Dermis blood vessel endothelial cell (primary cell): ENCODE measurements at places on chromosomes 7 and 10. TPM values are rescaled to one million over a fixed set of nuclear protein-coding genes. Genes with fewer than 3 reads are reported as not detected.

DNA sequence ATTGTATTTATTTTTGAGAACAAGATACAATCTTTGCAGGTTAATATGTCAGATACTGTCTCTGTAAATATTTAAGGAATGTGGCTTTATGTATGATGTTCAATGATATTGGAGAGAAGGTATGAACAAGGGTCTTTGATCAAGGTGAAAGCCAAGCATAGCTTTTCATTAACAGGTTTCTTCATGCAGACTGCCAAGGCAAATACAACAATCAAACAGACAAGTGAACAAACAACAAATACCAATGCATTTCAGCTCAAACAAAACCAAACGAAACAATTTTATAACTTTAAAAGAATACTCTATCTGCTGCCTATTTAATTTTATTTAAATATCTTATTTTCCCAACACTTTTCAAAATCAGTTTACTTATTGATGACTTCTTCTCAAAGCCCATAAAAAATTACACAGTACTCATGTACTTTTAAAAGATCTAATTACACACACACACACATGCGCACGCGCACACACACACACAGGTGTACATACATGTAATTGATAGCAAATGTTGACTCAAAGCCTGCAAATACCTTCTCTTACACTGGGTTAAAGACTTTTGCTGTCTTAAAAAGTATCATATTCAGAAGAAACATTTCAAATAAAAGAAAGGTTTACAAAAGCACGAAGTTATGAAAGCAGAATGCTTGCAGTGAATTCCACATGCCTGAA, 201.1 kb upstream of the CCDC6 start:
- no peak for DNase-seq

DNA sequence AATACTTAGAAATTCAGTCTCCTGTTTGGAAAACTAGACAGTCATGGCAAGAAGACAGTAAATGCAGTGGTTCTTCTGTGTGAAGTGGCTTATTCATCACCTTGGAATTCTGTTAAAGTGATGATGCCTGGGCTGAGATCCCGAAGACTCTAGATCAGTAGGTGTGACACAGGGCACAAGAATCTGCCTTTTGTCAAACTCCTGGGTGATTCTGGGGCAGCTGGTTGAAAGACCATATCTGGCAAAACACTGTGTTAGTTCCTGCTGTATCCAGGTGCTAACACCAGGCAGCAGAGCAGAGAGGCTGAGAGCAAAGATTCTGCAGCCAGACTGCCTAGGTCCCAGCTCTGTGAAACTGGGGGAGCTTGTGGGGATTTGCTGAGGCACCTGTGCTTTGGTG, 26.5 kb downstream of the MRC1 start:
- peak; percentile 56 for DNase-seq

DNA sequence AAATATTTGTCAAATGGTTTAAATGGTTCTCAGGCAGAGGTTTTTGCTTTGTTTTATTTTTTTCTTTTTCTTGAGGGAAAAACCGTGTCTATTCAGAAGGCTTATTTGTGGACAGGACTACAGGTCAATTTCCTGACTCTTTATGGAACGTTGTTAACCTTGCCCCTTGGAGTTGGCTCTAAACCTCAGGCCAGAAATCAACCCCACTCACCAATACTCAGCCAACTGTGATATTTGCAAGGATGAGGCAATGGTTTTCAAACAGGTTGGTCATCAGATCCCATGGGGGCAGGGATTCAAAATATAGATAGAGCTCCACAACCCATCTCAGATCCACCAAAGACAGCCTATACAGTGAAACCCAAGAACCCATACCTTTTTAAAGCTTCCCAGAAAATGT, 10.2 kb downstream of the PDLIM1 start:
- DNase-seq: peak; percentile 39

GRCh38 chr10:110175406-110175805, 32.0 kb upstream of the MXI1 start:
- DNase-seq: no peak

DNA sequence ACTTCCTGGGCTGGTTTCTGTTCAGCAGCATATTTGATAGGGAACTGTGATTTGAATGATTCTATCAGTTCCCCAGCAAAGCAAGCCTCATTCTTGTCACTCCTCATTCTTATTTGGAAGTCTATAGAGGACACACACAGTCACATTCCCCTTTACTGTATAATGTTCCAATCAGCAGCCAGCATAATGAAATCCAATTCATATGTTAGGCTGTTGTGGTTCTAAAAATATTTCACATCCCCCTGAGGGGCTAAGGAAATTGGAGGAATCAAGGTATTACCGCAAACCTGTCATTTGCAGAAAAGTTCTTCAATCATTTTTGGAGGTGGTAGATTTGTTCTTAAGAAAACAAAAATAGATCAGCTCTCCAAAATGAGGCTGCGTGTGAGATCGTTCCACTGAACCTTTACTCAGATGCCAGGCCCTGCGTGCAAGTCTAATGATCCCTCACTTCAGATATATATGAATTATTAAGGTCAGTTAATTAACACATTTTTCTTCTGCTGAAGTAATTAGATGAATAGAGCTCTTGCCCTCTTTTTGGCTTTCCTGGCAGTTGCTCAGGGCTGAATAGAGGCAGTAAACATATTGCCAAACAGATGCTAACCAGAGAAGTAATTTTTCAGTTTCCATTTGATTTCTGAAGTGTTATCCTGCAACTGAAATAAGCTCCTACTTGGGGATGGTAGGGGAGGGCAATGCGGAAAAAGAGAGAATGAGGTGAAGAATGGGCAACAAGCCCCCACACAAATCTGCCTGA, 31.8 kb downstream of the LSMEM1 start:
- no peak for DNase-seq

- peak; percentile 43 for DNase-seq
Observed at GRCh38 chr7:55641811-55642210, 69.5 kb upstream of the VOPP1 start.

DNA sequence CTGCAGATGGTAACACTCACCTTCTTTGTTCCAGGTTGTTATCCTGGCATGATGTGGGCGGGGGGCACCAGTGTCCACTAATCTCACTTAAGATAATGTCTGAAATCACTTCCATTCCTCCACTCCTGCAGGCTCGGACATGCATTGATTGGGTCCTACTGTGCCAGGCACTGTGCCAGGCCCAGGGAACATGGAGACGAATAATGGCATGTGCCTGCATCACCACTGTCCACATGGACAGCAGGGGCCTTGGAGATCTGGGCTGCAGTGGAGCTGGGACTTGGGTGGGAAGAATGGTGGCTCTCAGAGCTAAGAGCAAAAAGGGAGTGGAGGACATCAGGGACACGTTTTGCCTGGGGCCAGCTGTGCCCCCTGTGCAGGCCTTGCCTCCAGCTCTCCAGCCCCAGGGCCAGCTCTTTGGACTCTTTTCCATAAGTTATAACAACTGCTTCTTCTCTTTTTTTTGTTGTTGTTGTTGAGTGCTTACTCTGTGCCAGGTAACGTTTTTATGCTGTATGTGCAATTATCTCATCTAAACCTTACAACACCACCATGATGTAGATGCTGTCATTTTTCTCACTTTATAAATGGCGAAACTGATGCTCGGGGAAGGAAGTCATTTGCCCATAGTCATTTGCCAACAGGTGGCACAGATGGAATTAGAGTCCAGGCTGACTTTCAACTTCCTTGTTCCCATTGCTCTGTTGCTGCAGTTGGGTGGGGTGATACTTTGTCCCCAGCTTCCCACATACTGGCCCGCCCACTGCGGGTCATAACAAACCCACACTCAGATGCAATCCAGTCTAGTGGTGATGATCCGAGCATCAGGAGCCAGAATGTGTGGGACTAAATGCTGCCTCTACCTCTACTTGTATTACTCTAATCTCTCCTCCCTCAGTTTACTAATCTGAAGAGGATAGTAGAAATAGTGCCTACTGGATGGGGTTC, 19.1 kb downstream of the PLPP4 start:
- no peak for DNase-seq

GRCh38 chr7:23472956-23473843, 2.9 kb upstream of the IGF2BP3 start:
- peak; percentile 16 for DNase-seq

DNA sequence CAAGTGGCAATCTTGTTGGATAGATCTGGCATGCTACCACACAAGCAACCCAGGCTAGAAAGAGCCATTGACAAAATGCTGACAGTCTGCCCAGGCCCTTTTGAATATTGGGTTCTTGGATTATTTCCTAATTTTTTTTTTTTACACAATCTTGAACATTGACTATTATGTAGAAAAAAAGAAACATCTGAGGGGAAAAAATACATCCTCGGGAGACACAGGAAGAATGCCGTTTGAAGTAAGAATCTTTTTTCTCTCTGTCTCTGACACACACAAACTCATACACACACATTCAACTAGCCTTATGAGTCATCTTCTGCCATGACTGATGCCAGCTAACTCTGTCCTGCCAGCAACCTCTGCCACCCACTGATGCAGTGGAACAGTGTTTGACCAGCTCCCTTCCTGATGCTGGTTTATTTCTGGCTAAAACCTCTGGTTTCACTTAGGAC, 47.2 kb downstream of the SORBS1 start:
- peak; percentile 71 for DNase-seq

DNA sequence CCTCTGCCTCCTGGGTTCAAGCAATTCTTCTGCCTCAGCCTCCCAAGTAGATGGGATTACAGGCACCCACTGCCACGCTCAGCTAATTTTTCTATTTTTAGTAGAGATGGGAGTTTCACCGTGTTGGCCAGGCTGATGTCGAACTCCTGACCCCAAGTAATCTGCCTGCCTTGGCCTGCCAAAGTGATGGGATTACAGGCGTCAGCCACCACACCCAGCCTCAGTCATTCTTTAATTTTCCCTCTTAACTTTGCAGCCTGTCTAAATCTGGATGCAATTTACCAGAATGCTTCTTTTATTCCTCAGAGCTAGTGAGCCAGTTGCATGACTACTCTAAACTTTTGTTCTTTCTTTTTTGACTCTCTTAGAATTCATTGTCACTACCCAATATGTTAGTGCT, 90.5 kb upstream of the CSTF2T start:
- DNase-seq: no peak

DNA sequence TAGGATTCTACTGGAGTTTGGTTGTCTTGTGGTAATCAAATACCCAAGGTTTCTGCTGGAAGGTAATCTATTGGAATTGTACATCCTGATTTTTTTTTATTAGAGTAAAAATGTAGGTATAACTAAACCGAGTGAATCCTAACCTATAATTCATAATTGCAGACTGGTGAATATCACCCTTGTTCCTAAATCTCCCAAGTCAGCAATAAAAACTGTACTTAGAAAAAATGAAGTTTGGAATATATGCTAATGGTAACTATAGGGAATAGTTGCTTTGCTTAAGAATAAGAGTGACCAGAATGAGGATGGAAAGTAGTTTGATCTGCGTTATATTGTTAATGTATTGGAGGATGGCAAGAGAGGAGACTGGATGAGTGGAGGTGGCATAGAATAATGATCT, 10.7 kb upstream of the FZD8 start:
- no peak for DNase-seq

DNA sequence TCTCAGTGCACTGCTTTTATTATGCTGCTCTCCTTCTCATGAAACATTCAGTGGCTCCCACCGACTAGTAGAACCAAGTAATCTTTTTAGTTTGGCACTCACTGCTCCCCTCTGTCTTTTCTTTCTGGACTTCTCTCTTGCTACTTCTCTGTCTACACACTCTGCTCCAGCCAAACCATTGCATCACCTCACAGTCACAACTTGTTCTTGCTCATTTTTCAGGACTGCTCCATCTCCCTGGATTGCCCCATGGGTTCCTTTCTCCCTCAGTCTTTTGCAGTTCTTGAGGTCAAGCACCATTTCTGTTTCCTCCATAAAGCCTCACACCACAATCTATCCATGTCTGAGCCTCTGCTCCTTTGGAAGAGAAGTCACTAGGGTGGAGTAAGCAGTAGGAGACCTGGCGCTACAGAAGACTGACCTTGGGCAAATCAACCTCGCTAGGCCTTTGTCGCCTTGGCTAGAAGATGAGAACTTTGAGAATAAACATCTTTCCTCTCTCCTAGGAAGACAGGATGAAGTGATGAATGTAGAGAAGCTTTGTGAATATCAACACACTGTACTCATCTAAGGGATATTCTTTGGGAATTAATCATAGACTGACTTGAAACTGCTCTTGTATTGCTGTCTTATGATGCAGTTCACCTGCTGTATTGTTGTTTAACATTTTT, 186.2 kb downstream of the LRMDA start:
- no peak for DNase-seq

DNA sequence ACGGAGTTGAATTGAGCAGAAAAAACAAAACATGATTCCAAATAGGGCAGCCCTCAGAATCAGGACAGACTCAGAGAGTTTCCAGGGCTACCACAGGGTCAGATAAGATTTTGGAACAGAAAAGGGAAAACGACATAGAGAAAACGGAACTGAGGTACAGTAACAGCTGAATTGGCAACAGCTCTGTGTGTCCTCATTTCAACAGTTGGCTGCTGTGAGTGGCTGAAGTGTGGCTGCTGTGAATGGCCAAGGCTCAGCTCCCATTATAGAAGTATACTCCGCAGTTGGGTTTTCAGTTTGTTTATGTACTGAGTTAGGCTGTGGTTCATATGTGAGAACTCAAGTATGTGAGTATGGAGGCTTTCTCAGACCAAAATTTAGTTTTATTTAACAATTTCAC, 32.0 kb downstream of the ANTXRL start:
- no peak for DNase-seq

DNA sequence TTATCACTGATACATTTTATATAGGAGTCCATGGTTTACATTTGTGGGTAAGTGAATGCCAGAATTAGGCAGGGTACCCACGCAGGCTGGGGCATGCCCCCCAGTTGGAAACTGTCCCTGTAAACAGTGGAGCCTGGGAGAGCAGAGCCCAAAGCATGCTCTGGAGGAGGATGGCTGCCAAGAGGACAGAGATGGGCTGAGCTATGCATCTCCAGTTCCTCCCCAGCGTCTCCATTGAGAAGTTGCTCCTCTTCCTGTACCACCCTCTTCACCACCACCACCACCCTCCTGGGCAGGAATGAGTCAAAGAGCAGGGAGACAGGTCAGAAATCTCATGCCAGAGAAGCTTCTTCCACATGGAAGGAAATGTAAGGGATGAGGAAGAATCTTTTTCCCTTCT, 67.7 kb upstream of the KMT2E start:
- no peak for DNase-seq

GRCh38 chr7:102890292-102890970, 22.4 kb upstream of the LRRC17 start:
- DNase-seq: peak; percentile 49

DNA sequence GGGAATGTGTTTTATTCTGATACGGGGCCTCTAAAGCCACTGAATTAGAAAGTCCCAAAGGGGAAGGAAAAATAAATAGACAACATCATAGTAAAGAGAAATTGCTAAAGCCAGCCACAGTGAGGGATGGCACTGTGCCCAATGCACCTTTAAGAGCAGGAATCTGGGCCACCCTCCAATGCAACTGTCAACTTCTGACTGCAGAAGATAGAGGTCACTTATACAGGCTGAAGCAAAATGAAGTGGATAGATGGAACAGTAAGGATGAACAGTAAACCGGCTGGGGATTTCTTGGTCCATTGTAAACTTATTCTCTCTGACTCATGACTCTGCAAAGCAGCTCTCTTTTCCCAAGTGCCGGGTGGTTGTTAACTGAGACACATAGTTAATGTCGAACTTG, 54.0 kb upstream of the KCNIP2 start:
- no peak for DNase-seq

The MINPP1 gene
- 32.3 and 33.4 TPM in 2 replicates for total RNA-seq

The LBX1 gene
- total RNA-seq: not detected in 2 replicates

The PTPRE gene
- 178 and 216 TPM in 2 replicates for total RNA-seq

The GOLGA7B gene
- total RNA-seq: under 0.01 and 0.05 TPM in 2 replicates

The CHST15 gene
- 93.0 and 99.0 TPM in 2 replicates for total RNA-seq
